ENCODE measurements at places on chromosomes 11 and 22.
A peak's percentile ranks its signal among the peaks of the same experiment; 100 is the strongest.

DNA sequence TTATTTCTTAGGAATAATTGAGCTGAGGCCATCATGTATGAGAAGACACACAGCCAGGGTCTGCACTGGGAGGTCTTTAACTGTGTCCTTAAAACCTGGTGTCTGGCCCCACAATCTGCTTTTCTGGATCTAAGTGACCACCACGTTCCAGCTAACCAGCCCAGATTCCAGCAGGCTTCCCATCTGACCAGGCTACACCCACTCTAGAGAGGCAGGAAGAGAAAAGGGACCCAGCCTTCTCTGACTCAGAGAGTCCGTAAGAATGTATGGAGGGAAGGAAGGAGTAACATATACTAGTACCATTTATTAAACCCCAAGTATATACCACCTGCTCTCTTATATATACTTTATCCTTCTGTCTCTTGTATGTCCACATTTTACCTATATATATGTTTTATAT, 80.1 kb downstream of the LDLRAD3 start:
- no peak for DNase-seq

DNA sequence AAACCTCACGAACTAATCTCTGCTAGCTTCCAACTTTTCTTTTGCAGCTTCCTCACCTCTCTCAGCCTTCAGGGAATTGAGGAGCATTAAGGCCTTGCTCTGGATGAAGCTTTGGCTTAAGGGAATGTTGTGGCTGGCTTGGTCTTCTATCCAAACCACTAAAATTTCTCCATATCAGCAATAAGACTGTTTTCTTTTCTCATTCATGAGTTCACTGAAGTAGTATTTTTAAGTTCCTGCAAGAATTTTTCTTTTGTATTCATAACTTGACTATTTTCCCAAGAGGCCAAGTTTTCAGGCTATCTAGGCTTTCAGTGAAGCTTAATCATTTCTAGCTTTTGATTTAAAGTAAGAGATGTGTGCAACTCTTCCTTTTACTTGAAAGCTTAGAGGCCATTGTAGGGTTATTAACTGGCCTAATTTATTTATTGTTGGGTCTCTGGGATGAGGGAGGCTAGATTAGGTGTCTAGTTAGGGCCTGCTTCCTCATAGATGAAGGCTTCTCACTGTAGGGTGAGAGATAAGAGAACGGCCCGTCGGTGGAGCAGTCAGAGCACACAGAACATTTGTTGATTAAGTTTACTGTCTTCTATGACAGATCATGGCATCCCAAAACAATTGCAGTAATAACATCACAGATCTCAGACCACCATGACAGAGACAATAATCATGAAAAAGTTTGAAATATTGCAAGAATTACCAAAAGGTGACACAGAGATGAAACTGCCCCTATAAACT, 33.2 kb downstream of the CSF2RB start:
- no peak for DNase-seq

DNA sequence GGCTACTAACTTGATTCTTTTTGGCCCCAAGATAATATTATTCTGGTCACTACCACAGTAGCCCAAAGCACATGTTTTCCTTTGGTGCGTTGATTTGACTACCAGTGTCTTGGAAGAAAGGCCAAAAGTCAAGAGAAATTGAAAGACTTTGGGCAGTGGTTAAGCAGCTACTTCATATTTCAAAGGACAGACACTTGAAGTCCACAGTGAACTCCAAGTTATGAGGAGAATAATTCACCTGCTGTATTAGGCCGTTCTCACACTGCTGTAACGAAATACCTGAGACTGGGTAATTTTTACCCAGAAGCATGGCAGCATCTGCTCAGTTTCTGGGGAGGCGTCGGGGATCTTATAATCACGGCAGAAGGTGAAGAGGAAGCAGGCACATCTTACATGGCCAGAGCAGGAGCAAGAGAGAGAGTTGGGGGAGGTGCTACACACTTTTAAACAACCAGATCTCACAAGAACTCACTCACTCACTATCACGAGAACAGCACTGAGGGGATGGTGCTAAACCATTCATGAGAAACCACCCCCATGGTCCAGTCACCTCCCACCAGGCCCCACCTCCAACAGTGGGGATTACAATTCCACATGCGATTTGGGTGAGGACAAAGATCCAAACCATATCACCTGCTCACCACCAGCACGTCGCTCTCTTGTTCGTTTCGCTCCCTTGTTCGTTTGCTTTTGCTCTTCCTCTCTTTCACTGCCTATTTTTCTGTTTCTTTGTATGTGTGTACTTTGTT, 40.2 kb upstream of the PICALM start:
- no peak for DNase-seq

DNA sequence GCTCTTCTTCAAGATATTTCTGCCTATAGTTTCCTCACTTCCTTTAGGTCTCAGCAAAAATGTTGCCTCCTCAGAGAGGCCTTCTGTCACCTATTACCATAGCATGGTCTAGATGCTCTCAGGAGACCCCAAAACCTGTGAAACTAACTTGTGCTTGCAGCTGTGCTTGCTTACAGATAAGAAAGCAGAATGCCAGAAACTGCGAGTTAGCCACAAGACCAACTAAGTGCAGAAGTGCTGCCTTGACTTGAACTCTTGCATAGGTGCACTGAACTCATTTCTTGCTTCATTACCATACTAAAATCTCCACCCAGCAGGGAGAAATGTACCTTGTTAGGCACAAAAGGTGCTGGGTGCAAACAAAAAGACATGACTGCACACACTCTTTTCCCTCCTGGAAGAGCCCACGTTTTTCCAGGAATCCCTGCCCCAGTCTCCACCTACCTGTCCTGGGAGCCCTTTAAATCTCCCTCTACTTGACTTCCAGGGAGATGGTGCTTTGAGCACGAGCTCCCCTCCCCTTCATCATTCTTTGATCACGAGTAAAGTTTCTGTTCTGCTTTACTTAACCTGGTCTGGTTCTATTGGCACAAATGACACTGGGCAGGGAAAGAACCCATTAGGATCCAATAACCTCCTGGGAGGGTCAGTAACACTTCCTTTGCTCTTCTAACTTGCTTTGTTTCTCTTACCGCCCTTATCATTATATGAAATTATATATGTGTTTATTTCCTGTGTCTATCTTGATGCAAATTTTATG, 137.7 kb upstream of the DDI1 start:
- no peak for DNase-seq

DNA sequence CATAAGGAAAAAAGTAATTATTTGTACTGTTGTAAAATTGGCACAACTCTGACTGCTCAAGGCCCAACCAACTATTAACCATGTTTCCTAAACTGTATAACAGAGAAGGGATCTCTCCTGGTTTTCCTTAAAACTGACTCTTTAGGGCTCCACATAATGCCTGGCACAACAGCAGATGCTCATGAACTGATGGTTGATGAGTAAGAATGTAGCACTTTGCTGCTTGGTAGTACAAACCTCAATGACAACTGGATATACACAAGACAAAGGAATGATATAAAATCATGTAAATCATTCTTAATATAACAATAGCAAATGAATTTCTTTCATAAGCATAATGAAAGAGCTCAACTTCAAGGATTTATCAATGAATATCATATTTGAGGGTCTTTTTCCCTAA, 11.7 kb downstream of the MSANTD2 start:
- no peak for DNase-seq

DNA sequence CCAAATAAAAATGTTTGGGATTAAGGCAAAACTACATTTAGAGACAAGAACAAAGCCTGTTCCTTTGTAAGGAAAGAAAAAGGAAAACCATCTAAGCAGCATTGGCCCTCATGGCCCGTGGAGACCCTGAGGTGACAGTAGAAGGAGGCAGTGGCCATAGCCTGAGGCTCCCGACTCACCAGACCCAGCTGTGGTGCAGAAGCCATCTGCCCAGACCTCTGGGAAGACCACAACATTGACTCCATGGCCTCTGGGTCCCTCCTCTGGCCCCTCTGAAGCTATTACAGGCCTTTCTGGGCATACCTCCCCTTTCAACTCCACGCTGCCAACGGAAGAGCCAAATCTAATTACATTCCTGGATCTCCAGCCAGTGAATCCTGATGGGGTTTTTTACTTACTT, 6.4 kb downstream of the PRAME start:
- DNase-seq: no peak

GRCh38 chr22:35316751-35317150, 17.1 kb downstream of the TOM1 start:
- no peak for DNase-seq

DNA sequence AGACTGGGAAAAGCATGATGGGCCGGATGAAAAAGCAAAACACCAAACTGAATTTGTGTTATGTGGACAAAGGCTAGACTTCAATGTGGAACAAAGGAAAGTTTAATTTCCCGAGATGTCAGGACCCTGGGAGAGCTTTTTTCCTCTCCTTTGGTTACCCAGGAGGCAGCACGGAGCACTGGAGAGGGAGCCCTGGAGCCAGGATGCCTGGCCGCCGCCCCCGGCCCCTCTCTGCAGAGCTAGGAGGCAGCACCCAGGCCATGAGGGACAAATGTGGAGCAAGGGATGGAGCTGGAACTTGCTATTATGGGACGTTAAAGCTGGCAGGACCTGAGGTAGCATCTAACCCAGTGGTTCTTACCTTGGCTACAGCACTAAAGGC, 108.9 kb downstream of the MORC2 start:
- DNase-seq: no peak

GRCh38 chr11:133762538-133762937, 82.8 kb downstream of the SPATA19 start:
- DNase-seq: no peak

DNA sequence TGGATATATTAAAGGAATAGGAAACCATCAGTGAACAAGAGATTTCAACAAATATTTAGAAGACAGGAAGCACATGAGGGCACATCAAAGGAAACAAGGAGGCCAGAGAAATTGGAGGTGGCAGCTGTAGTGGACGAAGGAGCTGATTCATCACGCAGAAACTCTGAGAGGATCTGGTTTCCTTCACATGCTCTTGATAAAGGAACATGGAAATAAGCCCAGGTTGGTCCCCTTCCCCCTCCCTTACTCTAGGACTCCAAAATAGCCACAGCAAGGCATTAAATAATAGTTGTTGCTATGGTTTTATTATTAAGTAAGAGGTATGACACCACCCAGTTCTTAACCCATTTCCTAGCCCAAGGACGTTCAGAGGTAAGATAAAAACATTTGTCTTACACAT, 11.3 kb downstream of the IZUMO1R start:
- no peak for DNase-seq

DNA sequence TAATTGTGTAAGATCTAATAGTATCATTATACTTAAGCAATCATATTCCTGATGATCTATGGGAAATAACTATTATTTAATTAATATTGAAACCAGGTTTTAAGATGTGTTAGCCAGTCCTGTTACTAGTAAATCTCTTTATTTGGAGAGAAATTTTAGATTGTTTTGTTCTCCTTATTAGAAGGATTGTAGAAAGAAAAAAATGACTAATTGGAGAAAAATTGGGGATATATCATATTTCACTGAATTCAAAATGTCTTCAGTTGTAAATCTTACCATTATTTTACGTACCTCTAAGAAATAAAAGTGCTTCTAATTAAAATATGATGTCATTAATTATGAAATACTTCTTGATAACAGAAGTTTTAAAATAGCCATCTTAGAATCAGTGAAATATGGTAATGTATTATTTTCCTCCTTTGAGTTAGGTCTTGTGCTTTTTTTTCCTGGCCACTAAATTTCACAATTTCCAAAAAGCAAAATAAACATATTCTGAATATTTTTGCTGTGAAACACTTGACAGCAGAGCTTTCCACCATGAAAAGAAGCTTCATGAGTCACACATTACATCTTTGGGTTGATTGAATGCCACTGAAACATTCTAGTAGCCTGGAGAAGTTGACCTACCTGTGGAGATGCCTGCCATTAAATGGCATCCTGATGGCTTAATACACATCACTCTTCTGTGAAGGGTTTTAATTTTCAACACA, 6.4 kb downstream of the BIRC3 start:
- DNase-seq: no peak

- DNase-seq: no peak
These were observed 191.9 kb downstream of the NELL1 start for GRCh38 chr11:20861322-20861721.

GRCh38 chr11:102241026-102241425, 76.3 kb upstream of the BIRC3 start:
- no peak for DNase-seq

- DNase-seq: no peak
These were observed 369.4 kb downstream of the DDX10 start for GRCh38 chr11:109034339-109034696.

DNA sequence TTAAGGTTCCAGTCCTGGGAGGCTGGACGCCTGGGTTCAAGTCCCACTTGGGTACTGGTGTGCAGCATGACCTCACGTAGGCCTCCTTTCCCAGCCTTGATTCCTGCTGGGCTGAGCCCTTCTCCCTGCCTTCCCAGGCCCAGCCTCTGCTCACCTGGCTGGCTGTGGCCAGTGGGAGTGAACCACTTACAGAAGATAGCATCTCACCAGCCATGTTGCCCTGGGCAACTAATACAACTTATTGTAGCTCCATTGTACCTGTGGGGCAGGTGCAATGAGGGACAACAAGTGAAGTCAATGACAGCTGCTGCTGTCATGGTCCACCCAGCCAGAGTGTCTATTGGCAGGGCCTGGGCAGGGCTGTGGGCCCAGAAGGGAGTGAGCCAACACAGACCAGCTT, 48.4 kb upstream of the MPEG1 start:
- no peak for DNase-seq

DNA sequence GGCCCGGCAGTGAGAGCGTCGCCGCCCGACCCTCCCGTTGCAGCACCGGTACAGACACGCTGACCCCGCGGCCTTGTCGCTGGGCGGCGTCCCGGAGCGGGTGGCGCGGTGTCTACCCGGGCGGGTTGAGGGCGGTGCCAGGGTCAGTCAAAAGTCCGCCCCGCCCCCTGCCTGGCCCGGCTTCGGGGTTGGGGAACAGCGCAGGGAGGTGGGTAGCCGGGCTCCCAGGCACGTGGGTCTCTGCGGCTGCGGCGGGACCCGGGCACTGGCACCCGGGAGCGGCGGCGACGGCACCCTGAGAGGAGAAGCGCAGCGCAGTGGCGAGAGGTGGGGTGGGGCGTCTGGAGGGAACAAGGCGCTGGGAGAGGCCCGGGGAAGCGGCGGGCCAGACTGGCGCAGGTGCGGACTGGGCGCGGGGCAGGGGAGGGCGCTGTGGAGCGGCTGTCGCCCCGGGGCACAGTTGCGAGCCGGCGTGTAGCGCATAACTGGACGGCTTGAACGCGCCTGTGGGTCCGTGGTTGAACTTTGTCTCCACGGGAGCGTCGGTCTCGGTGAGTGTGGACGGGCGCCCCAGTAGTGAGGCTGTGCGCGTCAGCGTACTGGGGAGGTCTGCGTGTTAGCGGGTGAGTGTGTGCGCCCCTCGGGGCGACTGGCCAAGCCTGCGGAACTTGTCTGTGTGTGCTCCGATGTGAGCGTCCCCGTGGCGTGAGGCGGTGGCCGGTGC, at the start of gene P2RY2:
P2RY2 (plus strand) TSS at position 176 of the 724 bp plus-strand sequence. CDS start 15,879 bp downstream, outside the sequence.
- DNase-seq: peak; percentile 86

- DNase-seq: peak; percentile 34
These were observed 34.4 kb upstream of the SUSD2 start for GRCh38 chr22:24146791-24147353.
